ENCODE measurements at places on chromosomes 5 and 9.

DNA sequence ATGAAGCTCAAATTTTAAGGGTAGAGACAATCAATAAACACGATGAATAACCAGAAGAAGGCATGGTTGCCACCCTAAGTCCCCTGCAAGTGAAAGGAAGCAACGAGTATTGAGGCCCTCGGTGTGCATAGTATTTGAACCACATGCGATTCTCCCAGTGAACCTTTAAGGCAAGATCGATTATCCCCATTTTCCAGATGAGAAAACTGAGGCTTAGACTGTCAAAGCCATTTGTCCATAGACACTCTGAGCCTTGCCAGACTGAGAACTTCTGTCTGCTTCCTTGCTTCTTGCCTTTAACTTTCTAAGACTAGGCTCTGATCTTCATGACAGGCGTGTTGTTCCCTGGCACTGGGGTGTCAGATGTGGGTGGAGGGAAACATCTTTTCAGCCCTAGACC lies 58.2 kb downstream of the COL27A1 start:
- DNase-seq, result no peak

DNA sequence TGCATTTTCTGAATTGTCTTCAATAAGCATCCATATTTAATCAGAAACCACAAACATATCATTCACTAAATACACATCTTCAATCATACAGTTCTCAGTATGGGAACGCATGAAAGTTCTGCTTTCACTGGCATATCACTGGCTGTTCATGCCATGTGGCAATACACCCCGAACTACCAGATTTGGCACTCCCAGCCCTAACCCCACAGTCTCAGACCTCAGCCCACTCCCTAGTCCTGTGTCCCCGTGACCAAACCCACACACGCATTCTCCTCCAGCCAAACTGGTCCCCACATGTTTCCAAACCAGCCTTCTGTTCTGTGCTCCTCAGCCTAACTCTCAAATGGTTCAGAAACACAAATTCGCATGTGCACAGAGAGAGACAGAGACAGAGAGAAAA lies 20.6 kb downstream of the KCNMB1 start:
- no peak for DNase-seq

DNA sequence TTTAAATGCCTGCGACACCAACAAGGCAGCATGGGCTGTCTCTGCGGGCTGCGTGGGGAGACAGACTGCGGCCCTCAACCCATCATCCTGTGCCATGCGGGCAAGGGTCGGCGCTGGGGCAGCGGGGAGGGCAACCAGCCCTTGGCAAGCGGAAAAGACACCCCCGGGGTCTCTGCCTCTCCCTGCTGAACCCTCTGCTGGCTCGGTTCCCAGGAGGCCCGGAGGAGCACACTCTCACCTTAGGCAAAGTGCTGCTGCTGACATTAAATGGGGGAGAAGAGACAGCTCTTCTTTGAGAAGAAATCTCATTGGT lies 129.6 kb upstream of the PPP1R26 start:
- no peak for DNase-seq

DNA sequence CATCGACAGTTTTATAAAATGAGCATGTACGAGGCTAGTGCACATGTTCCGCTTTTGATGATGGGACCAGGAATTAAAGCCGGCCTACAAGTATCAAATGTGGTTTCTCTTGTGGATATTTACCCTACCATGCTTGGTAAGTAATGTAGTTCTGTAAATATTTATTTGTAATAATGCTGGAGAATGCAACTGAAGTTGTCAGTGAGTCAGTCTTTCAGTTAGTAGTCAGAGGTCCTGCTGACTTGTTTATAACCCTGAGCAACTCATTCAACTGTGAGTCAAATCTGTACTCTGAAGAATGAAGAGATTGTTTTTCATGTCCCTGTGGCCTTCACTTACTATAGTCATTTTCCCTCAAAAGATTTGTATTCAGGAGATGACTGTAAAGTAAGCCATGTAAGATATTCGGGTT lies 28.4 kb upstream of the GPR150 start:
- DNase-seq, result peak; percentile 84

DNA sequence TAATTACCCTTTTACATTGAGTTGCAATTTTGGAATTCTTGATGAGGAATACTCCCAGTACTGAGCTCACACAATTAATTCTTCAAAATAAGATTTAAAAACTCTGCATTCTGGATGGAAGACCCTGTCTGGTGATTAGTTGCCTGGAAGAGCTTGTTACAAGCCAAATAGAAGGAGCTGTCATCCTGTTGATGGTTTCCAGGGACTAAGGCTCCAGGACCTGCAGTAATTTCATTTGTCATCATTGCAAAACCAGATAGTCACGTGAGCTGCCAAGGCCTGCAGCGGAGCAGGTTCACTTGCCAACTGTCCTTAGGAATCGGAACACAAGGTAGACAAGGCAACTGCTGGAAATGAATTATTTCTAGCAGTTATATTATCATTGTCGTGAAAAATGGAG lies 597.7 kb downstream of the CCDC171 start:
- DNase-seq, result no peak

DNA sequence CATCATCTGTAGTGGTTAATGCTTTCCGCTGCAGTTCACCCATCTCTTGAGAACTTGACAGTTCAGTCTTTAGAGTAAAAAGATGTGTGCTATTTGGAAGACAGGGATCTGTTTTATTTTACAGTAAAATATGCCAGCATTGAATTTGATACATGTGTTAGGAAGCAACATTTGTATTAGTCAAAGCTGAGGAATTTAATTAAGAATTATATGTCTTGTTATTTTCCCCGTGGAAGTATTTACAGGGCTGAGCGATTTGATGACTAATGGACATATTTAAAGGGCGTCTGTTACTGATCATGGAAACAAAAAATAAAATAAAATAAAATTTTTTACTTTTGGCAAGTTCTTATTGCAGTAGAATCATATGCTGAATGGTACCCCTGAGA lies 101.3 kb downstream of the PAM start:
- DNase-seq, result peak; percentile 9

GRCh38 chr5:55151923-55152842 lies 7.8 kb upstream of the GPX8 start:
- peak; percentile 42 for DNase-seq
